ENCODE measurements at places on chromosomes 2 and 18. TPM values are rescaled to one million over a fixed set of nuclear protein-coding genes. Genes with fewer than 3 reads are reported as not detected.

DNA sequence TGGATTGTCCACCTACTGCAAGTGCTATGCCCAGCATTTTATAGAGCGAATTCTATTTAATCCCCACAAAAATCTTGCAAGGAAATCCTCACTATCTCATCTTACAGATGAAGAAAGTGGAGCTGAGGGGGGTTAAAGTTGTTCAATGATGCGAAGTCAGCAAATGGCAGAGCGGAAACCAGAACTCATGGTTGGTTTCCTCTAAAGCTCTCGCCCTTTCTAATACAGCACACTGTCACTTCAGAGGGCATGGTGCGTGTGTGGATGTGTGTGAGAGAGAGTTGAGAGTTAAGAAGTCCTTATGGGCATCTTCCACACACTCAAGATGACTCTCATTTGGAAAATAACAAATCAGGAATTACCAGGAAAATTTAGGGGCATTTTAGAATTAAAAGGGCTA is 78.4 kb downstream of the TGFA start:
- no peak overlapping the region for H3K27ac ChIP-seq
- H3K4me3 ChIP-seq = no peak overlapping the region
- no peaks in the 10 kb centered on the region for H3K4me1 ChIP-seq
- no peaks in the 10 kb centered on the region for H3K27me3 ChIP-seq

EVA1A gene
- total RNA-seq = not detected

GLI2 gene
- 2.9 TPM for total RNA-seq

- no peaks in the 10 kb centered on the region for H3K27me3 ChIP-seq
- H3K36me3 ChIP-seq = no peaks in the 10 kb centered on the region
These were observed 93.3 kb downstream of the ACTR2 start for GRCh38 chr2:65320946-65321345.

DNA sequence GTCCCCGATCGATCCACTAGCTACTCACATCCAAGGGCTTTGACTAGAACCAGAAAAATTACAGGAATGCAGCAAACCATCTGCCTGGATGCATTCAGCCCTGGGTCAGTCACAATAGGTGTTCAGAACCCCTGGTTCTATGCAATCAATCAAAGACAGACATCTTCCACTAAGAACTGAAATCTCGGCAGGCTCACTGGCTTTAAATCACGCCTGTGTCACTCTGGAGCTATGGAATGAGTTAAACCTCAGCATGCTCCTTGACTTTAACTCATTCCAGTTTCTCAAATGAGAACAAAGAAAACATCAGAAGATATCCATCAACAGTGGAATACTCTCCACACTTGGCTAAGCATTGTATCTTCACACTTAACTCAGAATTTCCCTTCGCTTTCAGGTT is 68.1 kb upstream of the SPTBN1 start:
- H3K27me3 ChIP-seq = no peaks in the 10 kb centered on the region
- H3K27ac ChIP-seq = peak overlapping the region; percentile 23
- no peak overlapping the region for H3K4me3 ChIP-seq

- H3K4me3 ChIP-seq = peak overlapping the region; percentile 76
- H3K27ac ChIP-seq = peak overlapping the region; percentile 83
- peak; percentile 39 for DNase-seq
- H3K36me3 ChIP-seq = no peaks in the 10 kb centered on the region
These were observed 580 bp downstream of the NEDD4L start for GRCh38 chr18:58044370-58045241.

SESTD1 gene
- total RNA-seq = 41.0 TPM

STON1 gene
- 55.6 TPM for total RNA-seq

DNA sequence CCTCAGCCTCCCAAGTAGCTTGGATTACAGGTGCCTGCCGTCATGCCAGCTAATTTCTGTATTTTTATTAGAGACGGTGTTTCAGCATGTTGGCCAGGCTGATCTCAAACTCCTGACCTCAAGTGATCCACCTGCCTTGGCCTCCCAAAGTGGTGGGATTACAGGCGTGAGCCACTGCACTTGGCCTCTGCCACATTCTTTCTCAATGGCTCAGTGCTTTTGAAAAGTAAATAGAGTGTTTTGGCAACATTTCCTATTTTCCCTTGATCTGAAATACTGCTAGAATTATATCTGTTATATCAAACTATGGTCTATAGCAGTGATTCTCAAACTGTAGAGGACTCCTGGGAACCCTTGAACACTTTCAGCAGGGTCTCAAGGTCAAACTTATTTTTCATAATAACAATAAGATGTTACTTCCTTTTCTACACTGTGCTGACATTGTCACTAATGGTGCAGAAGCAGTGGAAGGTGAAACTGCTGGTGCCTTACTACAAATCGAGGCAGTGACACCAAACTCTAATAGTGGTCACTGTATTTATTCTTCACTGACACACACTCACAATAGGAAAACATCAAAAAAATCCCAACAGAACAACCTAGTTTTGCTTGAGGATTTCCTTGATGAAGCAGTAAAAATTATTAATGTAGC is 10.6 kb downstream of the DAW1 start:
- no peaks in the 10 kb centered on the region for H3K36me3 ChIP-seq
- H3K4me3 ChIP-seq = no peak overlapping the region
- H3K4me1 ChIP-seq = no peaks in the 10 kb centered on the region
- no peak overlapping the region for H3K27ac ChIP-seq

GRCh38 chr2:169983506-169983905 is 156.3 kb downstream of the UBR3 start:
- no peak overlapping the region for H3K27ac ChIP-seq
- no peaks in the 10 kb centered on the region for H3K36me3 ChIP-seq
- H3K27me3 ChIP-seq = no peaks in the 10 kb centered on the region
- no peaks in the 10 kb centered on the region for H3K4me1 ChIP-seq
- DNase-seq = no peak

- no peaks in the 10 kb centered on the region for H3K27me3 ChIP-seq
- H3K27ac ChIP-seq = no peak overlapping the region
- H3K4me3 ChIP-seq = no peak overlapping the region
- DNase-seq = no peak
- no peaks in the 10 kb centered on the region for H3K4me1 ChIP-seq
These were observed 47.3 kb downstream of the RFTN2 start for GRCh38 chr2:197628043-197628500.

DNA sequence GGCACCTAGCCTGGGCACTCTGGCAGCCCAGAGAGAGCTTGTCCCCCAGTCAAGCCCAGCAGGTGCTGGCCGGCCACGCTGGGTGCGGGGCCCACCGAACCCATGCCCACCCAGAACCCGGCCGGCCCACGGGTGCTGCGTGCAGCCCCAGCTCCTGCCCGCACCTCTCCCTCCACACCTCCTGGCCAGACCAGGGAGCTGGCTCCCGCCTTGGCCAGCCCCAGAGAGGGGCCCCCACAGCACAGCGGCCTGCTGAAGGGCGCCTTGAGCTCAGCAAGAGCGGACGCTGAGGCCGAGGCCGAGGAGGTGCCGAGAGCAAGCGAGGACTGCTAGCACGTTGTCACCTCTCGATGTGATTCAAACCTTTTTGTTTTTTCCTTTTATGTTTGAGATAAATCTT is 407.0 kb upstream of the KCNJ3 start:
- no peaks in the 10 kb centered on the region for H3K36me3 ChIP-seq
- no peak overlapping the region for H3K27ac ChIP-seq
- no peak for DNase-seq
- no peaks in the 10 kb centered on the region for H3K4me1 ChIP-seq

- H3K4me1 ChIP-seq = no peaks in the 10 kb centered on the region
- peak; percentile 48 for DNase-seq
- H3K27me3 ChIP-seq = no peaks in the 10 kb centered on the region
These were observed 31.5 kb upstream of the TMBIM1 start for GRCh38 chr2:218323526-218324472.

DNA sequence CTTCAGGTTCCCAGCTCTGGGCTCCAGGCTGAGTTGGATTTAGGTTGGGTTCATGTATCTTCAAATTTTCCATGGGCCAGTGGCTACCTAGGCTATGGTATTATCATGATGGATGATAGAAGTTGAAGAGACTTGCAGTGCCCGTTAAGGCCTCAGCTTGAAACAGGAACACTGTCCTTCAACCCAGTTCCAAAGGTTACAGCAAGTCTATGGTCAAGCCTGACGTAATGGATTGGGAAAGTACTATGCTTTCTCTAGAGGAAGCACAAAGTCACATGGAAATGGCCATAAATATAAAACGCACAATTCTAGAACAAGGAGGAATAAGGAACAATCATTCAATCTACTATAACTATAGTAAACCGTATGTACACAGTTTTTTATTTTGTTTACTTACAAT is 593.2 kb downstream of the ZEB2 start:
- H3K36me3 ChIP-seq = no peaks in the 10 kb centered on the region
- no peaks in the 10 kb centered on the region for H3K27me3 ChIP-seq
- no peak overlapping the region for H3K4me3 ChIP-seq
- H3K4me1 ChIP-seq = no peaks in the 10 kb centered on the region

FRZB gene
- 5.1 TPM for total RNA-seq

ALPG gene
- total RNA-seq = not detected

PSMA8 gene
- total RNA-seq = not detected

NOL4 gene
- total RNA-seq = not detected

DNA sequence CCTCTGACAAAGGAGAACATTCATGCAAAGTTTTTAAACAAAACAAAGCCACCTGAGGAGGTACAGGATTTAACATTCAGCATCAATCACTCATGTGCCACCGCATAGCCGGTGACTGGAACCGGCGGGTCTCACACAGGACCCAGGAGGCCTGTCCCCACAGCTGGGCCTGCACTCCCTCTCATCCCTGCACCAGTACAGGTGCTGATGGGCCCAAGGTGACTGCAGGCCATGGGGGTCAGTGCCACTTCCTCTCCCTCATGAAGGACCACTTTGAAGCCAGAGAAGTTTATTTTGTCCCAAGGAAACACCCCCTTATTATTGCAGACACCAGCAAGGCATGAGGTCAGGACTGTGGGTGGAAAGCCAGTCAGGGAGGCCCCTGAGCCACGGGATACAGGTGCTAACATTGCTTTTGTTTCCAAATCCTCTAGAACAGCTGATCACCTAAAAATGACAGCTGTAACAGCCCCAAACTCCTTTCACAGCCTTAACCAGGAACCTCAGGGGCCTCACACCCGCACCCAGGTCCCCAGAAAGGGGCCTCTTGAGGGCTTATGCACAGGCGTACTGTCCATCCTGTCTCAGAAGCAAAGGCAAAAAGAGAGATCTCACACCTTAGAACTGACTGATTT is 14.0 kb downstream of the PARD6G start:
- H3K4me1 ChIP-seq = no peaks in the 10 kb centered on the region
- no peaks in the 10 kb centered on the region for H3K36me3 ChIP-seq
- no peak for DNase-seq

- H3K27me3 ChIP-seq = no peaks in the 10 kb centered on the region
- H3K36me3 ChIP-seq = no peaks in the 10 kb centered on the region
- no peak for DNase-seq
- H3K4me1 ChIP-seq = no peaks in the 10 kb centered on the region
- peak overlapping the region; percentile 38 for H3K27ac ChIP-seq
These were observed 170.0 kb downstream of the ETAA1 start for GRCh38 chr2:67566958-67567635.

DNA sequence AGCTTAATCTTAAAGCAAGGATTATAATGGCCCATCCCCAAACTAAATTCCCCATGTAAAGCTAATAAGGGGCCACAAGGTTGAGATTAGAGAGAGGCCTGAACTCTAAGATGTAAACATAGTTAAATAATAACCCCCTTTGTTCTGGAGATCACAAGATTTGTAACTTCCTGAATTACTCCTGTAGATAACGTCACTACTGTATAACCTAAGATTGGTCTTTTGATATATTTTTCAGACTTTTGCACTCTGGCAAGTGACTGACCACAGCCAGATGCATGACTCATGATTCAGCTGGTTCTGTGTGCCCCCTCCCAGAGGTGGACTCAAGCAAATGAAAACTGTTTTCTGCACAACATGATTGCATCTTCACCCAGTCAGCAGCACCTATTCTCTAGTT is 686.0 kb upstream of the DDX18 start:
- H3K4me3 ChIP-seq = no peak overlapping the region
- DNase-seq = no peak
- no peaks in the 10 kb centered on the region for H3K27me3 ChIP-seq
- no peak overlapping the region for H3K27ac ChIP-seq
- H3K36me3 ChIP-seq = no peaks in the 10 kb centered on the region
- H3K4me1 ChIP-seq = no peaks in the 10 kb centered on the region

FBXO48 gene
- total RNA-seq = 1.5 TPM

DNA sequence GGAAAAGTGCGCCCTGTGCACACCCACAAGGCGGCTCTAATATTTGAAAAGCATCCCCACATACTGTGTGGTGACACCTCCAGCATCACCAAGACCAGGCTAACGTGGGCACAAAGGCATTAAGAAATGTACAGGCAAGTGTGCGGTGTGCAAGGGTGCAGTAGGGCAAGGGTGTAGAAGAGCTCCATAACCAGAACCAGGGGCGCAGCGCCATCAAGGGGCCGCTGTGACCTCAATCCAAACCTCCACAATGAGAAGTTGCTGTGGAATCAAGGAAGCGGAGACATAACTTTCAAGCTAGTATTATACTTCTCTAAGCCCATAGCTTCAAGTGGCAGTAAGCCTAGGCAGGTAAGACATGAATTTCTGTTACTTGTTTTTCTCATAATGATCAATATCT is 13.0 kb downstream of the L3MBTL4 start:
- H3K27ac ChIP-seq = no peak overlapping the region
- no peaks in the 10 kb centered on the region for H3K27me3 ChIP-seq
- H3K4me3 ChIP-seq = no peak overlapping the region
- no peaks in the 10 kb centered on the region for H3K4me1 ChIP-seq
- DNase-seq = no peak
- H3K36me3 ChIP-seq = no peaks in the 10 kb centered on the region

CYP27A1 gene
- 4.1 TPM for total RNA-seq

ZSWIM2 gene
- total RNA-seq = not detected

ELOA2 gene
- not detected for total RNA-seq

Data from uterus (tissue), 4 donors.